ENCODE measurements at places on chromosomes 2 and 18. TPM values are rescaled to one million over a fixed set of nuclear protein-coding genes. Genes with fewer than 3 reads are reported as not detected.
A peak's percentile ranks its signal among the peaks of the same experiment; 100 is the strongest.

GRCh38 chr2:3469486-3469885 lies 49.8 kb downstream of the ADI1 start:
- H3K36me3 ChIP-seq, result peaks cover 3% of the 10 kb centered on the region
- H3K27me3 ChIP-seq, result no peaks in the 10 kb centered on the region
- DNase-seq, result no peak
- peak overlapping the region; percentile 97 for H3K27ac ChIP-seq
- peaks cover 71% of the 10 kb centered on the region for H3K4me1 ChIP-seq
- no peak overlapping the region for H3K4me3 ChIP-seq

Gene DPP4
- 2.0 TPM for total RNA-seq

DNA sequence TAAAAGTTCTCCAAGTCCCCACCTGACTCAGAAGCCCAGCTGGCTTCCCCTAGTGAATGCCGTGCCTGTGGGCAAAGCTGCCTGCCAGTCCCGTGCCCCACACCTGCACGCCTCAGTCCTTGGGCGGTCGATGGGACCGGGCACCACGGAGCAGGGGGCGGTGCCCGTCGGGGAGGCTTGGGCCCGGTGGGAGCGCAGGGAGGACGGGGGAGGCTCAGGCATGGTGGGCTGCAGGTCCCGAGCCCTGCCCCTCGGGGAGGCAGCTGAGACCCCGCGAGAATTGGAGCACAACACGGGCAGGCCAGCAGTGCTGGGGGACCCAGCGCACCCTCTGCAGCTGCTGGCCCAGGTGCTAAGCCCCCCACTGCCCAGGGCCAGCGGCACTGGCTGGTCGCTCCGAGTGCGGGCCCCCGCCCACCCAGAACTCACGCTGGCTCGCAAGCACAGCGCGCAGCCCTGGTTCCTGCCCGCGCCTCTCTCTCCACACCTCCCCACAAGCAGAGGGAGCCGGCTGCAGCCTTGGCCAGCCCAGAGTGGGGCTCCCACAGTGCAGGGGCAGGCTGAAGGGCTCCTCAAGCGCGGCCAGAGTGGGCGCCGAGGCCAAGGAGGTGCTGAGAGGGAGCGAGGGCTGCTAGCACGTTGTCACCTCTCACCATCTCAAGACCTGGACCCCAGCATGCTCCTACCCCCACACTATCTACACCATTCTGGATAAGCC lies 215.5 kb downstream of the TNS1 start:
- no peaks in the 10 kb centered on the region for H3K4me1 ChIP-seq
- no peak overlapping the region for H3K27ac ChIP-seq
- DNase-seq, result no peak
- H3K36me3 ChIP-seq, result peaks cover 24% of the 10 kb centered on the region
- H3K4me3 ChIP-seq, result no peak overlapping the region

DNA sequence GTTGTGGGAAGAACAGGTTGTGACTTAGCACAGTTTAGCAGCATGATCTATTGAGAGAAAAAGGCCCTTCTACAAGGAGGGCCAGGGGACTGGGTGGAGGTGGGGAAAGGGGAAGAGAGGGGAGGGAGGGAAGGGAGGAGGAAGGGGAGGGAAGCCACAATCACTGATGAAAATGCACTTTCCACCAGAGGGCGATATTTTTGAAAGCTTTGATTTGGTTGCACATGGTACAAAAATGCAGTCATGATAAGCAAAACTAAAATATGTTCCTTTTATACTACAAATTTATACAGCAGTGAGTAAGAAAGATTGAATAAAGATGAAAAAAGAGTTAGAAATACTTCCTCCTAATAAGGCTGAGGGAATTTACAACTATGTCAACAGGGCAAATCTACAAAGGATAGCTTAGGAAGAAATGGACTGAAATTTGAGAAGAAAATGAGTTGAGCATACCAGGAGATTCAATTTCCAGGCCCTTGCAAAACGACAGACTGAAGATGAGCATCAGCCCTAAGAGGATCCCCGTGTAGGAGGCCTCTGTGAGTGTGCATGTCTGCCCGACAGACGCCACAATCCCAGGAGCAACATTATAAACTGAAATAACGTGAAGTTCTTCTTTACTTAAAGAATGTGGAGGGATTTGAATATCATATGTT lies 17.2 kb downstream of the SH3YL1 start:
- H3K27me3 ChIP-seq, result no peaks in the 10 kb centered on the region
- H3K4me1 ChIP-seq, result no peaks in the 10 kb centered on the region
- H3K4me3 ChIP-seq, result no peak overlapping the region
- peaks cover 20% of the 10 kb centered on the region for H3K36me3 ChIP-seq
- H3K27ac ChIP-seq, result no peak overlapping the region

DNA sequence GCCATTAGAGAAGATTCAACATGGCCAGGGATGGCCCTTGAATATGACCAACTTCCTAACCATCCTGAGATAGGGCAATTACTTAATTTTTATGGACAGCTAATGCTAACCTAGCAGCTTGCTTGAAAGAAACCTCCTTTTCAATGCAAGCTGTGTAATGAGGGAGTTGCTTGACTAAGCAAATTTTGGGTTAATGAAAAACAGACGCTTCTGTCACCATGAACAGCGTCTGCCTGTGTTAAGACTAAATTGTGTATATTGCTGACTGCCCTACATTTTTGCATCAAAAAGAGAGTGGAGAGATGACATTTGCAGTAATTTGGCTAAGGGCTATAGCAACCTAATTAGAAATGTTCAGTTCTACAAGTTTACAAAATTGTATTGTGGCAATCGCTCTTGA lies 319.2 kb upstream of the LRATD1 start:
- H3K27ac ChIP-seq, result no peak overlapping the region
- H3K36me3 ChIP-seq, result no peaks in the 10 kb centered on the region
- no peaks in the 10 kb centered on the region for H3K27me3 ChIP-seq
- H3K4me1 ChIP-seq, result no peaks in the 10 kb centered on the region
- no peak overlapping the region for H3K4me3 ChIP-seq

- H3K27me3 ChIP-seq, result no peaks in the 10 kb centered on the region
- DNase-seq, result no peak
- H3K36me3 ChIP-seq, result no peaks in the 10 kb centered on the region
- no peak overlapping the region for H3K27ac ChIP-seq
These were observed 24.0 kb downstream of the TMEM177 start for GRCh38 chr2:119702918-119703401.

DNA sequence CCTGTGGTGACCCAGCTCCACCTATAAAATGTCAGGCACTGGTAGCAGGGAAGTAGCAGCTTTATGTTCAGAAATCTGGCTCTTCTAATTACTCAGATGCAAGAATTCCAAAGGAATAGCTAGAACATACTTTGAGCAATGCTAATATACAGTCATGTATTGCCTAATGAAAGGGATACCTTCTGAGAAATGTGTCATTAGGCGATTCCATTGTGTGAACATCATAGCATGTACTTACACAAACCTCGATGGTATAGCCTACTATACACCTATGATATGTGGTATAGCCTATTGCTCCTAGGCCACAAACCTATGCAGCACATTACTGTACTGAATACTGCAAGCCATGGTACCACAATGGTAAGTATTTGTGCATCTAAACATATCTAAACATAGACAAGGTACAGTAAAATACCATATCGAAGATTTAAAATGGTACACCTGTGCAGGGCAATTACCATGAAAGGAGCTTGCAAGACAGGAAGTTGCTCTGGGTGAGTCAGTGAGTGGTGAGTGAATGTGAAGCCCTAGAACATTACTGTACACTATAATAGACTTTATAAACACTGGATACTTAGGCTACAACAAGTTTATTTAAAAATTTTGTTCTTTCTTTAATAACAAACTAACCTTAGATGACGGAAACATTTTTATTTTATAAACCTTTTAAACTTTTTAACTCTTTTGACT lies 50.3 kb upstream of the ETAA1 start:
- no peak overlapping the region for H3K27ac ChIP-seq
- no peaks in the 10 kb centered on the region for H3K4me1 ChIP-seq
- DNase-seq, result no peak
- no peaks in the 10 kb centered on the region for H3K36me3 ChIP-seq
- no peak overlapping the region for H3K4me3 ChIP-seq

Gene MTERF4
- total RNA-seq, result 24.6 TPM

DNA sequence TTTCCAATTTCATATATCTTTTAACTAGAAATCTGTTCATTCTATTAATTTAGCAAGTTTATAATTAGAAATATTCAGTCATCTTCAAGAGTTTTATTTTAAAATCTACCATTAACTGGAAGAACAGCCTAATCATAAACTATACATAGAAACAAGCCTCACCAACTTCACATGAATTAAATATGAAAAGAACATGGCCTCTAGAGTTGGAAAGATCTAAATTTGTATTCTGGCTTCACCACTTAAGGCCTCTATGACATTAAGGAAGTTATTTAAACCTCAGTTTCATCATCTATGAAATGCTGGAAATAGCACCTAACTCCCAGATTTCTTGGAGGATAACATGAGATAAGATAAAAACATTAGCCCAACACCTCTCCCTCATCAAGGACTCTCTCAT lies 51.4 kb upstream of the SCN7A start:
- no peaks in the 10 kb centered on the region for H3K36me3 ChIP-seq
- no peaks in the 10 kb centered on the region for H3K27me3 ChIP-seq
- no peak overlapping the region for H3K27ac ChIP-seq
- no peak overlapping the region for H3K4me3 ChIP-seq
- DNase-seq, result no peak
- H3K4me1 ChIP-seq, result no peaks in the 10 kb centered on the region

Gene ABCB11
- not detected for total RNA-seq

GRCh38 chr18:48545757-48546321 lies 7.0 kb downstream of the CTIF start:
- no peaks in the 10 kb centered on the region for H3K36me3 ChIP-seq
- DNase-seq, result peak; percentile 23
- H3K4me3 ChIP-seq, result peak overlapping the region; percentile 29
- H3K4me1 ChIP-seq, result peaks cover 78% of the 10 kb centered on the region
- H3K27ac ChIP-seq, result peak overlapping the region; percentile 69
- no peaks in the 10 kb centered on the region for H3K27me3 ChIP-seq

DNA sequence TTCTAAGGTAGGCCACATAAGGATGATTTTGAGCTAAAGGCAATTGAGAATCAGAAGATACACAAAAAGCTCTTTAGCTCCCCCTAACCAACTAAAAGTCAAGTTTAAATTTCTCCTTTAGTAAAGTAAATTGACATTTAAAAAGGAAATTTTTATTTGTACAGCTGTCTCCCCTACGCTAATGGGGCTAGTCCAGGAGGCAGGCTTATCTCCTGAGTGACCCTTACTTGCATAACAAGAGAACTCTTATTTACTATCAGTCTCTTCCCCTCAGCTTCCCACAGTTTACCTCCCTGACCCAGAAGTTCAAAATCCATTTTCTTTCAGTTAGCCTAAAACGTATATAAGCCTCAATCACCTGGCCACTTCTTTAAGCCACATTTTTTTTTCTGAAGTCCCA lies 1002.8 kb upstream of the NRXN1 start:
- no peak for DNase-seq
- no peaks in the 10 kb centered on the region for H3K4me1 ChIP-seq
- no peaks in the 10 kb centered on the region for H3K36me3 ChIP-seq
- H3K27ac ChIP-seq, result no peak overlapping the region
- no peaks in the 10 kb centered on the region for H3K27me3 ChIP-seq
- no peak overlapping the region for H3K4me3 ChIP-seq

DNA sequence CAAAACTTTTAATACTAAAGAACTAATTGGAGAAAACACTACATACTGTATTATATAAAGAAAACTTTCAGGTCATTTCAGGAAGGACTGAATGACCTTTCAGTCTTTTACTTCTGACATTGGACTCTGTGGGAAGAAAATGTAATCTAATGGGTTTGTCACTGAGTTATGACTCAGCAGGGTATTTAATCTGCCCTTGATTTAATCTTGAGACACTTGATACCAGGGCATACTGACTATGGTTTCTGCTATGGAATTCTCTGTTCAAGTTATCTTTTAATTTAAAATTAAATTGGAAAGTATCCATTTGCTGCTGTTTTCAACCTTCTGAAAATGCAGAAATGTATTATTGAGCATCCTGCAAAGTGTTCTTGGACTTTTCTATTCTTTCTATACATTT lies 354.2 kb upstream of the GALNT5 start:
- H3K4me3 ChIP-seq, result no peak overlapping the region
- H3K27ac ChIP-seq, result no peak overlapping the region
- no peaks in the 10 kb centered on the region for H3K27me3 ChIP-seq
- no peak for DNase-seq

DNA sequence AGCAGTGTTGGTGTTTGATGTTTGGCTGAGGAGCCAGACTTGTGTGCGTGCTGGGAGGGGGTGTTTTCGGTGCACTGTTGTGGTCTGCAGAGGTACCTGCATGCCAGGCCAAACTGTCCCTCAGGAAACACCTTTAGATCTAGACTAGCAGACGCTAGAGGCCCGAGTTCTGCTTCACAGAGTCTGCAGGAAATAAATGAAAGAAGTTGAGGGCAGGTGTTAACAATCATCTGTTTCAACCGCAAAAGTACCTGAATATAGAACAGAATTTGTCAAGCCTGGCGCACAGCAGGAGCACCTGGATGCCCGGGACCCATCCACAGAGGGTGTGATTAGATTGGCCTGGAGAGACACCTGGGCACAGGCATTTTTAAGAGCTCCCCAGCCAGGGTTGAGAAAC lies 40.5 kb upstream of the REL start:
- no peak for DNase-seq
- no peaks in the 10 kb centered on the region for H3K4me1 ChIP-seq
- H3K4me3 ChIP-seq, result no peak overlapping the region
- no peaks in the 10 kb centered on the region for H3K27me3 ChIP-seq

DNA sequence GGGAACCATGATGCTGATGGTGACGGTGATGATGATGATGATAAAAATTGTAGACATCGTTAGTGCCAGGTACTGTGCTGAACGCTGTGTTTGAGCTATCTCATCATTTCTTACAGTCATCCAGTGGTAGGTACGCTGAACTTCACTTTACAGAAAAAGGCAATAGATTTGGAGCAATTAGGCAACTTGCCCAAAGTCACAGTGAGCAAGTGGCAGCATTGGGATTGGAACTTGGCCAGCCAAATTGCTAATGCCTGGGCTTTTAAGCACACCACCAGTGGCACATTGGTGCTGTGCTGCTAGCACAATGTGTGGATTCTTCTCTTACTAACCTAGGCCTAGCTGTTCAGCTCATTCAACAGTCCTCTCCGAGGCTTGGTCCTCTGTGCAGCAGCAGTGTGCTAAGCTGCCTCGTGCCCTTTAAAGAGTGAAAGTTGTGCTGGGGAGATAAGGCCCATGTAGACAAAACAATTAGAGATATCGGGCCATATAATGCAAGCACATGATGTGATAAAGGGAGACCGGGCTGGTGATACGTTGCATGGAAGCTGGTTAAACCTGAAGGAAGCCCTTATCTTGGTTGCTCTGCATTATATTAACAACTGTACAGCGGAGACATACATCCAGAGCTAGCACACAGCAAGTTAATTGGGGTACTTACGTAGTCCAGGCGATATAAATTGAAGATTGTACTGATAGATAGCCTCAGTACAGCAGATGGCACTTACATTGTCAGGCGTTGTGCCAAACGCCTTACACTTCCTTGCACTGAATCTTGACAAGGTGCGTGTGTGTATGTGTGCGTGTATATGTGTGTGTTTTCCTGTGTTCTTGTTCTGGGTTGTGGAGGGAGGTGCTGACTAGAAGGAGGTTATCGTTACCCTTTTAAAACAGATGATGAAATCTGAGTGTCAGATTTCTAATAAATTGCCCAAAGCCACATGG lies 28.4 kb downstream of the HK2 start:
- no peak for DNase-seq
- no peak overlapping the region for H3K27ac ChIP-seq
- no peaks in the 10 kb centered on the region for H3K36me3 ChIP-seq
- peaks cover 15% of the 10 kb centered on the region for H3K4me1 ChIP-seq

GRCh38 chr2:24509425-24509824 lies 18.4 kb downstream of the NCOA1 start:
- H3K27ac ChIP-seq, result no peak overlapping the region
- no peaks in the 10 kb centered on the region for H3K27me3 ChIP-seq
- H3K4me3 ChIP-seq, result no peak overlapping the region
- H3K36me3 ChIP-seq, result no peaks in the 10 kb centered on the region
- H3K4me1 ChIP-seq, result peaks cover 26% of the 10 kb centered on the region
